ENCODE measurements at places on chromosomes 12 and 14.

GRCh38 chr14:99137913-99138571 lies 134.0 kb downstream of the BCL11B start:
- no peak for DNase-seq

DNA sequence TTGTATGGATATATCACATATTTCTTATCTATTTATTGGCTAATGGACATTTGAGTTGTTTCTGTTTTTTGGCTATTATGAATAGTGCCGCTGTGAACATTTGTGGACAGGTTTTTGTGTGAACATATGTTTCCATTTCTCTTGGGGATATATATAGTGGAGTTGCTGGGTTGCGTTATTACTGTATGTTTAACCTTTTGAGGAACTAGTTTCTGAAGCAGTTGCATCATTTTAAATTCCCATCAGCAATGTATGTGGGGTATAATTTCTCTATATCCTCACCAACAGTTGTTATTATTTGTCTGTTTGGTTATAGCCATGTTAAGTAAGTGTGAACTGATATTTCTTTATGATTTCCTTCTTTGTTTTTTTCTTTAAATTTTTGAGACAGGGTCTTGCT lies 10.7 kb downstream of the TCTN2 start:
- DNase-seq, result no peak

DNA sequence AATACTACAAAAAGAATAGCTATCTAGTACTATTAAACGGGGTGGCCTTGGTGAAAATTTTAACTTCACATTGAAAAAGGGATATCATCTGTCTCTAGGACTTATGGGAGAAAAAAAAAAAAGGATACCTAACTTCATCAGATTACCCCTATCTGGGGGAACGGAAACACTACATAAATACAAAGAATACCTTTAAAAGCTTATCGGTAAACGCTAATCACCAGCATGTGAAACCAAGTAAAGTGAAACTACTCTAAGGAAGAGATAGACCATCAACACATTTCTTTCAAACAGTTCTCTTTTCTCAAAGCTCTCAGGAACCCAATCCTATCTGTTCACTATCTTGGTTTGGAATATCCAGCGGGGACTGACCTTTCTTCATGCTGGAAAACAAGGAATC lies 3.5 kb downstream of the KICS2 start:
- no peak for DNase-seq

GRCh38 chr12:112862636-112863290 lies 44.0 kb upstream of the OAS1 start:
- DNase-seq, result no peak

Measured in thymus (tissue), 14 donors.